ENCODE measurements at places on chromosomes 5 and 9.

- DNase-seq = no peak
Measured at GRCh38 chr9:96242811-96243210, 59.2 kb downstream of the HSD17B3 start.

DNA sequence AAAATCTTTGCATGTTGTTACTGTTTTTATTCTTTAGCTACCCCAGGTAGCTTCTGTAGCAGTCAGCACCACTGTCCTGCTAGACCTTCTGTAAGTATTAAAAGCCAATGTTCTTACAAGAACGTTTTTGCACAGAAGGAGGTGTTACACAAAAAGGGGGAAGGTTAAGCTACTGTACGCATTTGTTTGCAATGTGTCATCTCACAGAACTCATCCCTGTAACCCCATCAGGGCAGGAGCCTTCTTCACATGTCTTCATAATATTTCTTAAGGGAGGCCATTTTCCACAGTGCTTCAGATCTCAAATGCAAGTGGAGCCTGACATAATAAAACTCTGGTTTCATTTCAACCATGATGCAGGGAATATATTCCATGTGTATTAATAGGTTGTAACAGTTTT, 67.9 kb downstream of the OSMR start:
- no peak for DNase-seq

- DNase-seq = no peak
Measured at GRCh38 chr5:9082996-9083395, 462.9 kb downstream of the SEMA5A start.

DNA sequence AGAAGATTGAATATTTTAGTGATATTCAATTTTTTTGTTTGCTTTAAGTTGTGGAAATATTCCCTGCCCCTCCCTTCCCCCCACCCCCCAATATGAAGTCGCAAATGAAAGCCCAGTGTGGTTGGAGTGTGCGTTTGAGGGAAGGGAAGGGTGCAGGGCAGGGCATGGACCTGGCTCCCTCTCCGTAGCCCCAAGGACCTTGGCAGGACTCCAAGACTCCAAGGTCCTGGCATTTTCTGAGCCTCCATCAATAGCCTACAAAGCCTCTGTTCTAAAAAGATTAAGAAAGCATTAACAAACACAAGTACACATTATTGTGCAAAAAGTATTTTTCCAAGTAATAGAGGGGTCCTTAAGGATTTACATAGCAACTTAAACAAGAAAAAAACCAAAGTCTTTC, 38.8 kb upstream of the PTPN3 start:
- no peak for DNase-seq

DNA sequence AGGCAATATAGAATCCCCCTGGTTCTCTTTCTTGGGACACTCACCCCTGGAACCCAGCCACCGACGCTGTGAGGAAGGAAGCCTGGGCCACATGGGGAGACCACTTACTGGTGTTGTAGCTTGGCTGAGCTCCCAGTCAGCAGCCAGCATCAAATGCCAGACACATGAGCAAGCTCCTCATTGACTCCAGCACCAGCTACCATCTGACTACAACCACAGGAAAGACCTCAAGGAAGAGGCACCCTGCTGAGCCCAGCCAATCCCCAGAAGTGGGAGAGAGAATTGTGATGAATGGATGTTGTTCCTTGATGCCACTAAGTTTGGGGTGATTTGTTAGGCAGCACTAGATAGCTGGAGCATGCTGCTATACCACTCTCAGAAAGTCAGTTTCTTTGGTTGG, 36.0 kb downstream of the BNIP1 start:
- no peak for DNase-seq

DNA sequence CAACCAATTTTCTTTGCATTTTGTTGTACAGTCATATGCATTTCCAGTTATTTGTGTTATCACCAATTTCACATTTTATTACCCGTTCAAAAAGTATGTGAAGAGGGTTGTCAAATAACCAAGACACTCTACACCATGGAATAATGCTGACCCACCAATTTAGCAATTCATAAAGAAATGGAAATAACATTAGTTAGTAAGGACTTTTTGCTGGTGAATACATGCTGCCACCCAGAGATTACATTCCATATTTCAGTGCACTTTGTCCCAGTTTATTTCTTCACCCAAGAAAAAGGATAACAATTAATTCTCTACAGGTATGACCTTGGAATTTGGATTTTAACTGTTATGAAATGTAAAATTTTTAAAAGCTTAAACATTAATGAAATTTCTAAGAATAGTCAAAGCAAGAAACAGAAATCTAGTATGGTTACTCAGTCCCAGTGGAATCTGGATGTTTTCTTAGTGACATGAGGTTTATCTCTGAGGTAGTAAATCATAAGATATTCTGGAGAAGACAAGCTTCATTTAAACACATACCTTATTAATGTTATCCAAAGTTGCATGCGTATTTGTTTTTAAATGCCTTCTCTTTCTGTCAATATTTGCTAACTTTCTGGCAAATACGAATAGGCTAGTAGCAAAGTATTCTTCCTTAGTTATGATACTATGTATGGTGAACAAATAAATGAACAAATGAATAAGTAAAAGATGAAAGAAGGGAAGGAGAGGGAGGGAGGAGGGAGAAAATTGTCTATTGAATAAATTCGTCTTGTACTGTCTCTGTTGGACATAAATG, 100.6 kb downstream of the CETN3 start:
- no peak for DNase-seq

DNA sequence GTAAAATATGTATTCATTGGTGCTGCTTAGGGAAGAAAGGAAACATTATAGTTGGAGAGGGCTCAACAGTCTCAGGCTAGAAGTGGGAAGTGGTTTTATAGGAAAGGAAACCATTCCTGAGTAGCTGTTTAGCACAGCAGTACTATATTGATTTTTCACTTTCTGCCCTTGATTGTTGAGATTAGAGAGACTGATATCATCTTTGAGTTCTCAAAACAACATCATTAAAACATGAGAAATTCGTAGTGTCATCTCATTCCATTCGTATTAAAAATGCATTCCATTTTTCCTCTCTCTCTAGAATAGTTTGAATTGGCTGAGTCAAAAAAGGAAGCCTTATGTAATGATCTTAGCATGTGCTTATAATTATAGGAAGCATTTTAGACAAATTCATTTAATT, 14.1 kb downstream of the POLR3G start:
- no peak for DNase-seq

- DNase-seq = no peak
Measured at GRCh38 chr9:35407846-35408245, 82.1 kb upstream of the RUSC2 start.

DNA sequence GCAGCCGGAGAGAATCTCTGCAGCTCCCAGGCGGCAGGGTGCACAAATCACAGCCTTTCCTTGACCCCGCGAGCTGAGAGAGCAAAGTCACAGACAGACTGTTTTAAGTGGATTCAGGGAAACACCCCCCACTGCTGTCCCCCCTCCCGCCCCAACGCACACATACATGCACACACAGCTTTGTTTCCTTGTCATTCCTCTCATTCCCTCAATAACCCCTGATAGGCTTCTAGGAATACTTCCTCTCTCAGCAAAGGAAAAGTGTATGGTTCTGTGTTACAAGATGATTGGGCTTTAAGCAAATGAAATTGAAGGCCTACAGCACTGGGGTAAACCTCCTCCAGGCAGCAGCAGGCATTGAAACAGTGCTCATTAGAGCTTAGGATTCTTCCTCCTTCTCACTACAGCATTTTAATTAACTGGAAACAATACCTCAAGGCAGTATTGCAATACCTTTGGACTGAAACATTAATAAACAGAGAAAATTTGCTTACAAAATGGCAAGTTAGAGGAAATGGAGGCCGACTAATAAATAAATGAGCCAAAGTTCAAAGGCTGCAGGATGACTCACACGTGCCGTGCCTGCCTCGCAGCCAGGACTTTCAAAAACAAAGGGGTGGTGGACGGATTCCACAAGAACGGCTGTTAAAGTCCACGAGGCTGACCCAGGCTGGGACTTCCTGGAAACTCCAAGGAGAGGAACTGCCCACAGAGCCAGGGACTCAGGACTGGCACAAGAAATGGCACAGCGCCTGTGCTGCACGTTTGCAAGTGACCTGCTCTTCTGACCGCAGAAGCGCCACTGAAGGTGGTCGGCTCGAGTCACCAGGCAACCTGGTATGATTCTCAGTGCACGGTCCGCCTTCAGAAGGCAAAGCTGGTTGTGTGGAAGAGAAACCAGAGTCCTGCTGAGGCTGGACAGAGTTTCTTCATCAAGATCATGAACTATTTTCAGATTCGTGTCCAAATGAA, 236.2 kb downstream of the SYK start:
- peak; percentile 43 for DNase-seq

DNA sequence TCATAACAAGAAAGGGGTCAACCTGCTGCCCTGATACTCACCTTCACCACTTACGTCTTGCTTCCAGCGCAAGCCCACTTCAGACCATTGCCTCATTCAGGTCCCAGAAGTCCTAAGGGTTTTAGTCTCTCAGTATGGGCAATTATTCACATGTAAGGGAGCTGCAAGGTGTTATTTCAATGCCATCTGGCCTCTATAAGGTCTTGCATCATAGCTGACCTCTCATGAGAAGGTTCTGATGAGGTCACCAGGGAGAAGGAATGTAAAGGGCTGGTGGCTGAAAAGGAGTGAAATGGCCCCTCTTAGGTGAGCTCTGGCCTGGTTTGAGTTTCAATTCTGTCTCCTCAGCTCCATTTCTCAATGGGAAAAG, 1.5 kb upstream of the MARCHF3 start:
- DNase-seq = no peak

DNA sequence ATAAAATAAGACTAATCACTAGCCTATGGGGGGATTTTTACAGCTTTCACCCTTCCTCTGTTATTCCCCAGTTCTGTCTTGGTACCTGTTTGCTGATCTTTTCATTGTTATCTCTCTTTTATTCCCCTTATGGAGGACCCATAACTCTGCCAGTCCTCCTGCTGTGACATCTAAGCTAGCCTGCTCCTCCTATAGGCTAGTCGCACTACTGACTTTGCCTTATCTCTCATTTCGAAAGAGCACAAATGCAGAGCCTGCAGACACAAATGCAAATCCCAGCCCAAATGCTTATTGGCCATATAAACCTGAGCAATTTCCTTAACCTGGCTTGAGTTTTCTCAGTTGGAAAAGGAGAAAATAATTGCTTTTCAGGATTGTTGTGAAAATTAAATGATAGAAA, 59.1 kb upstream of the CAMK4 start:
- DNase-seq = no peak

GRCh38 chr5:129670957-129671500, 76.9 kb upstream of the MINAR2 start:
- no peak for DNase-seq

DNA sequence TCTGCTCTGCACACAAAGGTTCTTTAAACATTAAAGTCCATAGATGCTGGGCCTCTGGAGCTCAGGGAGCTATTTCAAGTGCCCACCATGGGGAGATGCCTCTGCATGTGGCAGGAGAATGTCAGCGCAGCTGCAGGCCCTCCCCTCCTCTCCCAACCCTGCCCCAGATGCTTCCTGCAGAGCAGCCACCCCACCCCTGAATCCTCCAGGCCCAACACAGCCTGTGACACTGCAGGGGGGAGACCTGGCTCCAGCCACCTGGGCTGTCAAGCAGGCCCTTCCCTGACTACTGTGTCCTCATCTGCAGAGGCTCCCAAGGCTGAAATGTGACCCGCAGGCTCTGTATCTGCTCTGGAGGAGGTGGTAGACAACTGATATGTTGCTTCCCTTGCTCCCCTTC, 213.9 kb downstream of the GABBR2 start:
- DNase-seq = no peak

GRCh38 chr9:114334490-114334889, 4.8 kb downstream of the ORM2 start:
- no peak for DNase-seq

DNA sequence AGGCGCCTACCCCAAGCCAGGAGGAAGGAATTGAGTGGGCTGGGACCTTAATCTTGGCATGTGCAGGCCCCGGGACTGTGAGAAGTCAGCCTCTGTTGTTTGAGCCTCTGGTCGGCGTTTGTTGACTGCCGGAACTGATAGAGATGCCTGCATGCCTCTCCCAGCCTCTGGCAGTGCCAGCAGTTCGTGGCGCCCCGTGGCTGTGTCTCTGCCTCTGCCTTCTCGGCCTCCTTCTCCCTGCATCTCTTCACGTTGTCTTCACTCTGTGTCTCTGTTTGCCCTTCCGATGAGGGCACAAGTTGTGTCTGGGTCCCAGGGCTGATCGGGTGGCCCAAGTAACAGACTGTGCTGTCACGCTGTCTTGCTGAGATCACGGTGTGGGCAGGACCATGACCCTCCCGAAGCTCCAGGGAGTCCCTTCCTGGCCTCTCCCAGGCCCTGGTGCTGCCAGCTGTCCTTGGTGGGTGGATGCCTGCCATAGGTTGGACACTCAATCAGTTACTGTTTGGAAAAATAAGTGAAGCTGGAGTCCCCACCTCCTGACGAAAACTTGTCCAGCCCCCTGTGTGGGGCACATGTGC, 133.5 kb upstream of the LPCAT1 start:
- no peak for DNase-seq

DNA sequence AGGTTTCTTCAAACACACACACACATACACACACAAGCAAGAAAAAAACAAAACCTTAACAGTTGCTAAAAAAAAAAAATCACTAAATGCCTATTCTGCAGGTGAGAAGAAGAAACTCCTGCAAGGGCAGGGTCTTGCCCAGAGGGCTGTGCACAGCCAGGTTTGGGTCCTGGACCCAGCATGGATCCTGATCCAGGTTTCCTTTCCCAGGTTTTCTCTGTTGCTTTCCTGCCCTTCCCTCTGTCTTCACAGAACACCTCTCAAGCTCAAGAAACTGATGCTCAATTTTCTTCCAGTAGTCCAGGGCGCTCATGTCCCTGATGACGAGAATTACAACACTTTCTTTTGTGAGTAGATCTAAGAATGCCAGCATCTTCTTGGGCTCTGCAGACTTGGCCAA, 136.6 kb downstream of the PAX5 start:
- DNase-seq = no peak

GRCh38 chr5:110201791-110202190, 512.1 kb downstream of the MAN2A1 start:
- no peak for DNase-seq

GRCh38 chr5:117877731-117878130, 1110.6 kb downstream of the DTWD2 start:
- DNase-seq = no peak

DNA sequence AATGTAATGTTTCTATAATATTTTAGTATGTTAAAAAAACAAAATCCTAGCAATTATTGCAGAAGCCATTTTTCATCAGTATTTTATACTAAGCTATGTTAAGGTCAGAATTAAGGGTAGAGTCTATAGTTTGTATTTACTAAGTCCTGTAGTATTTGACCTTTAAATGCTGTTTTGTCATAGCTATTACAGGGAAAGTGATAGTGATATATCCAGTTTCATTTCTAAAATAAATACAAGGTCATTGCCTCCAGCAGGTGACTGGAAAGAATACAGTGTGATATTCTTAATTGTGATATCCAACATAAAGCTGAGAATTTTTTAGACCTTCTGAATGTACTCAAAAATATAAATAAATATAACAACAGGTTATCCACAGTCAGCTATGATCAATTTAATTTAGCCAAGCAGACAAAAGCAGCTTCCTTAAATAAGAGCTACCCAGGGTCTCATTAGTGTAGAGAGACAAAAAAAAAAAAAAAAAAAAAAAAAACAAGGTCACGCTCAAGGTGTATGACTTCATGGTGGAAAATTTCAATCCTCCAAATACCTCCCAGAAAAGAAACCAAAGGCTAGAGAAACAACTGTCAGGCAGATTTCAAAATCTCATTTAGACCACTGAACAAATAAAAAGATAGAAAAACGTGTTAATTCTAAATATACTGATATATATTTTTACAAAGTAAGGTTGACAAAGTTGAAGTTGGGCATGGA, 278.7 kb downstream of the HCN1 start:
- DNase-seq = no peak

- no peak for DNase-seq
Measured at GRCh38 chr5:110854200-110854599, 115.4 kb downstream of the SLC25A46 start.

GRCh38 chr9:101265261-101265660, 119.5 kb downstream of the BAAT start:
- DNase-seq = no peak

All from frontal cortex (tissue), 4 donors.